GM23248 (cell line): ENCODE measurements at places on chromosomes 11 and 22. TPM values are rescaled to one million over a fixed set of nuclear protein-coding genes. Genes with fewer than 3 reads are reported as not detected.

Gene SMIM35
- not detected in 2 replicates for total RNA-seq

Gene ASCL2
- total RNA-seq = not detected in 2 replicates

Gene YAP1
- 118 and 136 TPM in 2 replicates for total RNA-seq

Gene CDC42BPG
- not detected in 2 replicates for total RNA-seq

Gene MS4A18
- total RNA-seq = not detected in 2 replicates

GRCh38 chr11:8545698-8546366, 48.2 kb downstream of the STK33 start:
- no peaks in the 10 kb centered on the region for H3K36me3 ChIP-seq
- H3K27ac ChIP-seq = no peak overlapping the region
- H3K27me3 ChIP-seq = peaks cover 7% of the 10 kb centered on the region
- no peaks in the 10 kb centered on the region for H3K4me1 ChIP-seq
- no peak for DNase-seq

GRCh38 chr11:9399466-9399865, 15.0 kb downstream of the IPO7 start:
- H3K4me1 ChIP-seq = peaks cover 35% of the 10 kb centered on the region
- no peak overlapping the region for H3K4me3 ChIP-seq
- no peaks in the 10 kb centered on the region for H3K27me3 ChIP-seq
- H3K27ac ChIP-seq = peak overlapping the region; percentile 49
- 0 out of 2 replicates have a peak, but pooled peaks cover 10% of the 10 kb centered on the region for H3K36me3 ChIP-seq

DNA sequence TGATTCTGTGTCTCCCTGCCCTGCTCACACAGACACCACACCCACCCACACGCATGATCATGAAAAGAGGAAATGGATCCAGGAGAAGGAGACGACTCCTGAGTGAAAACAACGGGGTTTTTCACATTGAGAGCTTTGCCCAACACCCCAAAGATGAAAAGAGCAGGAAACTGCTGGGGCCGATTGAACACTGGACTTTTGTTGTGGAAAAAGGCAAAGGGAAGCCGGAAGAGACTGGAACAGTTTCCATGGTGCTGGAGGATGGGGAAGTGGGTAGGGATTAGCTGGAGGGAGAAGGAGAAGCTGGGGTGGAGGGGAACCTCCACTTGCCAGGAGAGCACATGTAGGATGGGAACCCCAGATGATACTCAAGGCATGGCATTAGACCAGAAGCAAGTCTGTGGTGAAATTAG, 5.2 kb upstream of the SLC43A3 start:
- H3K4me1 ChIP-seq = peaks cover 45% of the 10 kb centered on the region
- H3K4me3 ChIP-seq = no peak overlapping the region
- no peak for DNase-seq
- no peaks in the 10 kb centered on the region for H3K36me3 ChIP-seq
- H3K27ac ChIP-seq = peak overlapping the region; percentile 54

DNA sequence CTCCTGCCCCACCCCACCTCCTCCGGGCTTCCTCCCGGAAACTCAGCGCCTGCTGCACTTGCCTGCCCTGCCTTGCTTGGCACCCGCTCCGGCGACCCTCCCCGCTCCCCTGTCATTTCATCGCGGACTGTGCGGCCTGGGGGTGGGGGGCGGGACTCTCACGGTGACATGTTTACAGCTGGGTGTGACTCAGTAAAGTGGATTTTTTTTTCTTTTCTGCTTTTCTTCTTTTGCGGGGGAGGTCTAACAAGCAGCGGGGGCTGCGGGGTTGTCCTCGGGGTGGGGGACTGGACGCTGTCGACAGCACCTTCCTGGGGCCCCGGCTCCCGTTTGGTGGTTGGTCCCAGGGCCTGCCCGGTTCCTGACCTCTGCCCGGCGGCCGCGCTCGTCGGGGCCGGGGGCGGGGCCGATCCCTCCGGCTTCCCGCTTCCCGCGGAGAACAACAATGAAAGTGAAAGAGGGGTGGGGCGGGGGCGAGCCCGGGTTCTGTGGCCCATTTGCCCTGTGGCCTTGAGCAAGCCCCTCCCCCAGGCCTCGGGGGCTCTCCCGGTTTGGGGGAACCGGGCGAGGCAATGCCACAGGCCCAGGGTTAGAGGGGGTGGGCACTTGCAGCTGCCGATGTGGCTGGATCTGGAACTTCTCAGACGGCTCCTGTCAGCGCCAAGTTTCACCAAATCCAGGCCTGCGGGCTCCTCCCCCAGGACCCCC, 975 bp upstream of the MDK start:
- no peak overlapping the region for H3K27ac ChIP-seq
- no peaks in the 10 kb centered on the region for H3K27me3 ChIP-seq
- H3K4me1 ChIP-seq = no peaks in the 10 kb centered on the region
- no peaks in the 10 kb centered on the region for H3K36me3 ChIP-seq

- H3K27ac ChIP-seq = no peak overlapping the region
- no peak for DNase-seq
- H3K4me1 ChIP-seq = no peaks in the 10 kb centered on the region
- peaks cover 8% of the 10 kb centered on the region for H3K27me3 ChIP-seq
Observed at GRCh38 chr11:2517016-2517385, 72.2 kb downstream of the KCNQ1 start.

DNA sequence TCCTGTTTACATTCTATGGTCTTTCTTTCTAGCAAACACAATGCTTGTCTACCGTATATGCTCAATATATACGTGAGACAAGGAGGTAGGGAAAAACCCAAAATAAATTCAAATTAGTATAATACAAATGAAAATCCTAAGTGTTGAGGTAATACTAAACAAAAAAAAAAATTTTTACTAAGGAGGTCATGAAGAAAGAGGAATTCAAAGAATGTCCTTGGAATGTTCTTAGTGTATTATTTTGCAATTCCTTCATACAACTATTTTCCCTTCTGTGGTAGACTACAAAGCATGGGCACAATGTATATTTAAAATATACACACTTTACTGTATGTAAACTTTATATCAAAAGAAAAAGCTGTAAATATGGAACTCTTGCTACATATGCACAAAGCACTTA, 36.4 kb downstream of the PIK3C2A start:
- peaks cover 19% of the 10 kb centered on the region for H3K4me1 ChIP-seq
- no peaks in the 10 kb centered on the region for H3K27me3 ChIP-seq
- no peaks in the 10 kb centered on the region for H3K36me3 ChIP-seq
- H3K4me3 ChIP-seq = peak overlapping the region; percentile 22
- peak overlapping the region; percentile 42 for H3K27ac ChIP-seq
- DNase-seq = peak; percentile 65

DNA sequence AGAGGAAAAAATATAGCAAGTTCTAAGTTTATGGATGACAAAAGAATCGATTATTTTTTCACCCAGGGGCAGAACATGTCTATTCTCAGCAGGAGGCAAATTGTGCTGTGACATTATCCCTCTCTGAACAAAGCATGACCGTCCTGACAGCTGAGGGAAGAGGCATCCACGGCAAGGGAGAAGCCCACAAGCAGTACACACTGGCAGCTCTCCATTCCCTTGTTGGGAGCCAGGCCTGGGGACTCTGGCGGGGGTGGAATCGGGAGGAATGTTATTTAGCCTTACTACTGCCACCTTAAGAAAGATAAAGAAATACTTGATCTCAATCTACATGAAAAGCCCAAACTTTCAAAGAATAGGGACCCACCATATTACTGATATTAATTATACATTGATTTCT, 3.4 kb downstream of the KIRREL3 start:
- DNase-seq = peak; percentile 66
- H3K4me1 ChIP-seq = peaks cover 70% of the 10 kb centered on the region

GRCh38 chr11:83813296-83813695, 527.1 kb upstream of the CCDC90B start:
- DNase-seq = no peak
- H3K36me3 ChIP-seq = no peaks in the 10 kb centered on the region
- H3K27ac ChIP-seq = no peak overlapping the region
- H3K4me1 ChIP-seq = peaks cover 14% of the 10 kb centered on the region
- no peak overlapping the region for H3K4me3 ChIP-seq

DNA sequence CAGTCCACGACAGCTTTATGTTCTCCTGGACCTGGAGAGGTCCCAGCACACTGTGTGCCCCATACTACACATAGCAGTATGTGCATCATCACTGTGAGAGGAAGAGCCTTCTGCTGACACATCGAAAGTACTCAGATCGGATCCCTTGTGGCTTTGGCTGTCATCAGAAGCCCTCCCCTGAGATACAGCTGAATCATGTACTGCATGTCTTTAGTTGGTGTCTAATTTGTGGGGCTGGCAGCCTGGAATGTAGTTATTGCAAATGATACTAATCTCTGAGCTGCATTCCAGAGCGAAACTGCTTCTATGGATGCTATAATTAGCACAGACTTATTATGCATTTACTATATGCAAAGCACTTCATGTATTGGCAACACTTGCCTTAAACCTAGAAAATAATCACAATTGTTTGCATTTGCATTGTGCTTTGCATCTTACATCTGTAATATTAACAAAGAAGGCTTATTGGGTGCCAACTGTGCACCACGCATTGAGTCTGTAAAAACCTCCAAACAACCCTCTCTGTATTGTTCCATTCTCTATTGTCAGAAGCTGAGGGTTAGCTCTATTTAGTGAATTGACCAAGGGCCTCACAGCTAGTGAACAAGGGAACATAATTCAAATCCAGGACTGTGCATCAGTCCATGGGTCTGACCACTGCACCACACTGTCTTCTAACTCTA, 89.2 kb upstream of the CRTAM start:
- peak overlapping the region; percentile 20; the same call in 1 of the 2 replicates for H3K4me3 ChIP-seq
- H3K4me1 ChIP-seq = peaks cover 29% of the 10 kb centered on the region
- peak; percentile 97 for DNase-seq
- H3K27me3 ChIP-seq = no peaks in the 10 kb centered on the region
- H3K27ac ChIP-seq = peak overlapping the region; percentile 52
- no peaks in the 10 kb centered on the region for H3K36me3 ChIP-seq

GRCh38 chr11:83072350-83073242, 899 bp upstream of the RAB30 start:
- peak overlapping the region; percentile 84 for H3K27ac ChIP-seq
- H3K4me1 ChIP-seq = peaks cover 26% of the 10 kb centered on the region
- no peaks in the 10 kb centered on the region for H3K27me3 ChIP-seq
- peak overlapping the region; percentile 94 for H3K4me3 ChIP-seq
- DNase-seq = peak; percentile 41
- H3K36me3 ChIP-seq = peaks cover 25% of the 10 kb centered on the region; the same call in 1 of the 2 replicates

GRCh38 chr22:21736948-21737347, 1.4 kb upstream of the YPEL1 start:
- H3K36me3 ChIP-seq = no peaks in the 10 kb centered on the region
- no peak overlapping the region for H3K4me3 ChIP-seq
- DNase-seq = no peak
- H3K27me3 ChIP-seq = peaks cover 4% of the 10 kb centered on the region; the same call in 1 of the 2 replicates
- H3K4me1 ChIP-seq = 0 out of 2 replicates have a peak, but pooled peaks cover 3% of the 10 kb centered on the region

- H3K4me3 ChIP-seq = no peak overlapping the region
- H3K27me3 ChIP-seq = no peaks in the 10 kb centered on the region
- peak overlapping the region; percentile 89 for H3K27ac ChIP-seq
- peaks cover 78% of the 10 kb centered on the region for H3K4me1 ChIP-seq
Observed at GRCh38 chr11:122186439-122187080, 70.5 kb upstream of the BLID start.

DNA sequence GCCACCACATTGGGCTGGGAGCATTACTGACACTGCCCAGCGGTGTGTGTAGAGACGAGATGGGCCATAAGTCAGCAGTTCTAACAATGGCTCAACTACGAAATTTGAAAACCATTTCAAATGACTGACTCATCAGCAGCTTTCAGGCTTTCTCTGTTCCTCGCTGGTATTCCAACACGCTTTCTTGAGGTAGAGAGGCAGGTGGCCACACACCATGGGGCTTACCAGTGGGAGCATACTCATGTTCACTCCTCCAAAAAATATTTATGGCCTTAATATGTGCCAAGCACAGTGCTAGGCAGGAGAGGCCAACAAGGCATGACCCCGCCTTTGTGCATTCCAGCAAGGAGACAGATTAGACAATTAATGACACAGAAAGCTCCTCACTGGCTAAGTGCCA, 20.3 kb downstream of the ARFGAP2 start:
- no peak overlapping the region for H3K4me3 ChIP-seq
- no peaks in the 10 kb centered on the region for H3K36me3 ChIP-seq
- peak; percentile 27 for DNase-seq
- H3K27ac ChIP-seq = no peak overlapping the region
- H3K27me3 ChIP-seq = no peaks in the 10 kb centered on the region
- H3K4me1 ChIP-seq = peaks cover 9% of the 10 kb centered on the region

DNA sequence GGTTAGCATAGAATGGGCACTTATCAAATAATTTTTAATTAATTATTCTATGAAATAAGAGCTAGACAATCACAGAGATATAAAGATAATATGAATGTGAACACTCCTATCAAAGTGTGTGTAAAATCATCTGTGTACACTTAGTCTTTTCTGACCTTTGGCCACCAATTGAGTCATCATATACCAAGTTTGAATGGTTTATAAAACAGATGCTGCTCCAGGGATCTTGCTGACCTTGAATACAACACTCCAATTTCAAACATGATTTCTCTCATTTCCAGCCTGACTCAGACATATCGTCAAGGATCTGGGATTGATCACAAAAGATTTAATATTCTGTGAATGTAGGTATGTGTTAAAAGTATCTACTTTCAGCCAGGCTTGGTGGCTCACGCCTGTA, 2.9 kb upstream of the OR51V1 start:
- no peak overlapping the region for H3K27ac ChIP-seq
- DNase-seq = peak; percentile 20
- H3K36me3 ChIP-seq = no peaks in the 10 kb centered on the region
- no peaks in the 10 kb centered on the region for H3K27me3 ChIP-seq
- peaks cover 14% of the 10 kb centered on the region for H3K4me1 ChIP-seq

GRCh38 chr11:26018336-26018735, 313.6 kb upstream of the ANO3 start:
- no peaks in the 10 kb centered on the region for H3K4me1 ChIP-seq
- peaks cover 5% of the 10 kb centered on the region; the same call in 1 of the 2 replicates for H3K27me3 ChIP-seq

DNA sequence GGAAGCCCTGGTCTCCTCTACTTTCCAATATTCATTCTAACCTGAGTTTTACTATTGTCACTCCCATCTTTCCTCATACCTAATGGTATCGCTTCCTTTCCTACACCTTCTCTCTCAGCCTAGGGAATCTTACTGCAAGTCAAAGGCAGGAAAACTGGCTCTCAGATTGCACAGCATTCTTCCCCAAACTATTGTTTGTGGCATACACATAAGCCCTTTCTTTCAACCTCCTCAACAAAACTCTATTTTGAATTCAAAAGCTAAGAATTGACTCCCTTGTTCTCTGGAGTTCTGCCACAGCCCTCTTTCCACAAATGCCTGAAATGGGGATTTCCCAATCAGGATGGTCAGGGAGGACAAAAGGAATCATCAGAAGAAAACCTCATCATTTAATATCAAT, 181.5 kb downstream of the FAM76B start:
- H3K27ac ChIP-seq = no peak overlapping the region
- no peaks in the 10 kb centered on the region for H3K27me3 ChIP-seq
